Stimulated activated CD4-positive, alpha-beta T cell treated with anti-CD3 and anti-CD28 coated beads, TNF-alpha, amount 100 ng/mL, for 48 hours (primary cell): ENCODE measurements at places on chromosomes 2 and 18.

DNA sequence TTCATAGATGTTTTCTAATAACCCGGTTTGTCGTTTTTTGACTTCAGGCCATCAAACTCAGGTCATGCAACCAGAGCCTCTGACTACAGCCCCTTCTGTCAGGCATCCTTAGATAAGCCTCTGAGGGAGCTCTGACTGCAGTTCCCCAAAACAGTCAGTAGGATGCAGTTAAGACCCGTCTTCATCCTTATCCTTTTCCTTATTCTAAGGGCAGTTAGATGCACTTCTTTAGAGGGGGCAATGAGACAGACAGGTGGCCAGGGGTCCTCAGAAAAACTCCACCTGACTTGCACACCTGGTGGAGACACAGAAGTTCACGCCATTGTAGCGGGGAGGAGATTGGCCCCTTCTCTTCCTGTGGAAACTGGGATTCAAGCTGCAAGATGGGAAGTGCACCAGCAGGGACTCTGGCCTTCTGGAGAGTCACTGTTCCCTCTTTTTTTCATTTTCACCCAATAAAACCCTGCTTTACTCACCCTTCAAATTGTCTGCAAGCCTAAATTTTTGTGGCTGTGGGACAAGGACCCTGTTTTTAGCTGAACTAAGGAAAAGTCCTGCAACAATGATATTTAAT, 104.8 kb upstream of the TFPI start:
- DNase-seq = no peak

GRCh38 chr2:31138037-31138962, at the start of gene GALNT14:
Gene GALNT14, minus strand, starts transcription at chr2:31138440. Its CDS starts 354 bp downstream, at chr2:31138086.
- peak; percentile 38 for DNase-seq

DNA sequence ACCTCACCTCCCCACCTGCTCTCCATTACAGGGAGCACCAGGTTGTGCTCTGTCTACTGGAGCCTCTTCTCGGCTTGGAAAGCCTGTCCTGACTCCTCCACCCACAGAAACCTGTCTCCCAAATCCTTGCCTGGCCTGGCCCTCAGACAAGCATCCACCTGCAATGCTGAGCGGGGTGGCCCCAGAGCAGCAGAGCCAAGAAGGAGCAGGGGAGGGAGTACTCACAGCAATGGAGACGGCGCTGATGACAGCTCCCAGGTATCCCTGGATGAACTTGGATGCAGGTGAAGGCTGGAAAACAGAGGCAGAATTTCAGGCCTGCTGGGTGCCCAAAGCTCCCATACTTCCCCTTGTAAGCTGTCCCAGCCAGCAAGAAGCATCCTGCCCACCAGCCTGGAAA, 72.8 kb downstream of the SFXN5 start:
- no peak for DNase-seq

DNA sequence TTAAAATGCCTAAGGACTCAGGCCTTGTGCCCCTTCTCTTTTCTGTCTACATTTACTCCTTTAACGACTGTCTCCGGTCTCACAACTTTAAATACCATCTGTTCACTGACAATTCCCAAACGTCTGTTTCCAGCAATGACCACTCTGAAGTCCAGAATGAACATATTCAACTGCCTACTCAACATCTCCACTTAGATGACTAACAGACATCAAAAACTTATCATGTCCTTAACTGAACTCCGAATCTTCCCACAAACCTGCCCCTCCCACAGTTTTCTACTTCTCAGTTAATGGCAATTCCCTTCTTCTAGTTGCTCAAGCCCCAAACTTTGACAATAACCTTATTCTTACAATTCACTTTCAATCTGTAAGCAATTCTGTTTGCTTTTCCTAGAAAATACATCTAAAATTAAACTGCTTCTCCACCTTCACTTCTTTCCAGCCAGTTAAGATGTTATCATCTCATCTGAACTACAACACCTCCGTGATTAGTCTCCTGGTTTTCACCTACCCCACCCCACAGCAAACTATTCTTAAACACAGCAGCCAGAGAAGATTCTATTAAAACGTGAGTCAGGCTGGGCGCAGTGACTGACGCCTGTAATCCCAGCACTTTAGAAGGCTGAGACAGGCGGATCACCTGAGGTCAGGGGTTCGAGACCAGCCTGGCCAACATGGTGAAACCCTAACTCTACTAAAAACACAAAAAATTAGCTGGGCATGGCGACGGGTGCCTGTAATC, 2.8 kb downstream of the C1D start:
- no peak for DNase-seq

GRCh38 chr18:75694292-75694691, 266.8 kb upstream of the SMIM21 start:
- DNase-seq = no peak

DNA sequence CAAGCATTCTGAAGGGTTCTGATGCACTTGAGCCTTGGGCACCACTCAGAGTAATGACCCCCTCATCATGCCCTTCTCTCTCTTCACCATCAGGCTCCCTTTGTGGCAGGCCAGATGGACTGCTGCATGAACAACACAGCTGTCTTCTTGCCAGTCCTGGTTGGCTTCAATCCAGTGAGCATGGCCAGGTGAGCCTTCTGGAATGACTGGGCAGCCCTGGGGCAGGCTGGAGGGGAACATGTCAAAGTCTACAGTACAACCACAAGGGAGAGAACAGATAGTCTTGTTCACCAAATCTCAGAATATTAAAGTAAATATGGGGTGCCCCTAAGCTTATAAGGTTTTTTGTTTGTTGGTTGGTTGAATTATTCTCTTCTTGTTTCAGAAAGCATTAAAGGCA, 4.4 kb downstream of the GCKR start:
- no peak for DNase-seq

GRCh38 chr18:51150113-51150700, 47.3 kb downstream of the MEX3C start:
- DNase-seq = no peak

GRCh38 chr2:142834021-142834420, 43.4 kb upstream of the KYNU start:
- DNase-seq = no peak

GRCh38 chr18:69588301-69588700, 187.6 kb downstream of the DOK6 start:
- DNase-seq = no peak

GRCh38 chr18:44716697-44717163, 36.0 kb downstream of the SETBP1 start:
- DNase-seq = no peak

- DNase-seq = no peak
Observed at GRCh38 chr18:26040051-26040656, 50.3 kb downstream of the SS18 start.

DNA sequence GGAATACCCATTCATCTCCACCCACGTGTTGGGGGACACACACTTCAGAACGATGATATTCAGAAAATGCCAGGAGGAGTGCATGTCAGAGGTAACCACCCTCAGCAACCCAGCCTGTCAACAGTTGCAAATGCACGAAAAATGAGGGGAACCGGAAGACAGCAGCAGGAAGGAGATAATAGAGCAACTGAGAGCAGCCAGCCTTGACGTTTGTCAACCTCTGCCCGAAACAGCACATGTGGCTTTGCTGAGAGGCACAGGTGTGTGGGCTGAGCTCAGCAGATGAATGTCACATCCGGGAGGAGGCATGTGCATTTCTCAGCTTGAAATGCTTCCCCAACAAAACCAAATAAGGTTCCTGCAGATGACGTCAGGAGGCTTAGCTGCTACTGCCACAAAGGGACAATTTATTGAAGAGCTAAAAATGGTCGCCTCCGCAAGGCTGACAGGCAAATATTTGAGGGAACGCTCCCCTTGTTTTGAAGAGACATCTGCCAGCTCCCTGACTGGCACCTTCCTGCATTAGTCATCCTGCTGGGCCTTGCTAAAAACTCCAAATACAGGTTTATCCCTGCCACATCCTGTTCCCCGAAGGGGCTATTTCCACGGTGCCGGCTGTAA, 419.0 kb downstream of the NBAS start:
- DNase-seq = peak; percentile 78

GRCh38 chr2:165328272-165328671, 89.1 kb downstream of the SCN2A start:
- no peak for DNase-seq

GRCh38 chr2:2694746-2695145, 363.7 kb upstream of the MYT1L start:
- DNase-seq = no peak

GRCh38 chr2:20203521-20204225, 21.3 kb downstream of the SDC1 start:
- no peak for DNase-seq

DNA sequence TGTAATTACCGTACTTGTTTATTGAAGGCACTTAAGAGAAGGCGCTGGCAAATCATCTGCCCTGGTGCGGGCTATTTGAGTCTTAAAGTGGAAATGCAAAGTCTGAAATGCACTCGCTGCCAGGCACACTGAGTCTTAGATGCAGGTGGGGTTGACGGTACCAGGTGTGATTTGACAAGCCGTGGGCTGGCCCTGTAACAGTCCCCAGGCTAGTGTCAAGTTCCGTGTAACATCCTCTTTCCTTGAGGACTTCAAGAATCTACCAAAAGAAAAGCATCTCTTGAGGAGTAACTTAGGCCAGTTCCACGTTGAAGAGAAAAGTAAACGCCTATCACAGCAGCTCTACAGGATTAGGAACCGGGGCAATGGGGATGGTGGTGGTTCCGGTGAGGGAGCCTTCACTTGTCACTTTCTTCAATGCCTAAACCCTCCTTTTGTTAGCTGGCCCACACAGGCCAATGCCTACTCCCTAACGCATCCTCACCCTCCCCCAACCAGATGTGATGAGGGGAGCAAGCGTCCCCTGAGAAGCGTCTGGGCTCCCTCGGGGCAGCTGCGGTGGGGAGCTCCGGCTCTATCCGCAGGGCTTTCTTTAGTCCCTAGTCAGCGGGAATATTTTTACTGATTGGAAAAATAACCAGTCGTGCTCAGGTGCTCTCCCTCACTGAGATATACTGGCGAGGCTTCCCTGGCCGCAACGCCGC, 1.5 kb upstream of the UGP2 start:
- no peak for DNase-seq

DNA sequence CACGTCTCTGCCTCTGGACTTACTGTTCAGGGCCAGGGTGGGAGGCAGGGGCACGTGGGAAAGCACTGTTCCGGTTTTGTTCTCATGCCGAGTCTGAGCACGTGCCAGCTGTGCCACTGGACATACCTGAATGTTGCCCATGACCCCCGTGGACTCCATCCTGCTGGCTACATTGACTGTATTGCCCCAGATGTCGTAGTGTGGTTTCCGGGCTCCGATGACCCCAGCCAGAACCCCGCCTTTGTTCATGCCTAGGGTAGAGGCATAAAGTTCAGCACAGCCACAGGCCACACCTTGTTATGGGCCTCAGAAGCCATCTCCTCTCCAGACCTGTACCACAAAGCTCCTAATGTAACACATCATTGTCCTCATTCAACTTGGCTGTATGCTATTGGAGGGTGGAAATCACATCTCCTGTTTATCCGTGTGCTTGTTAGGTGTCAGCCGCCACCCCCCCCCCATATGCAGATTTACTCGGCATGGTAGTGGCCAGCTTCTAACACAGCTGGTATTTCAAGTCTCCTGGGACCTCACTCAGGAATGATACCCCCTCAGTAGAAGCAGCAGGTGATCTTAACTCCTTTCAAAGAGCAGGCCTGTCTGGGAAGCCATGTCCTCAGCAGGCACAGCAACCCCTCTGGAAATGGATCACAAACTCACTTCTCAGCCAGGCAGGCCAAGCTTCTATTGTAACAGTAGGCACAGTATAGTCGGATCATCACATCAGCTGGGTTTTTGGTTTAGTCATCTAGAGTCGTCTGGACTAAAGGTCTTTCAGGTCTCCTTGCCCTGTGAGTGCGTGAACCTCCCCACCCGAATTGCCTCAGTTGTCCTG, 27.6 kb downstream of the CENPO start:
- DNase-seq = no peak

DNA sequence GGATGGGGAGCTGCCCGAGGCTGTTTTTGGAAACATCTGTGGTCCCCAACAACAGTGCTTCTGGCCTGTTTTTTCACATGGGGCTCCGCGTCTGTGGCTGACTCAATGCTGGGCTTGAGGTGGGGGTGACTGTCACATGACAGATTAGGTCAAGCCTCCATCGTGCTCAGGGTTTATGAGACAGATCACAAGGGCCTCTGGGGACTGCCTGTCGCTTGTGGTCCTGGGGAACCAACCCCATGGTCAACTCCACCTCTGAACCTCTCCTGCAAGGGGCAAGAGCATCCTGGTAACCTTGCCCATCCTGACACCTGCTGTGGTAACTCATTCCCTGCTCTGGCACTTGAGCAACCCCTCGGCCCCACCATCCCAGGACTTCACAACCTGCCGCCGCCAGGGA, 47.6 kb upstream of the SH3RF3 start:
- DNase-seq = no peak

DNA sequence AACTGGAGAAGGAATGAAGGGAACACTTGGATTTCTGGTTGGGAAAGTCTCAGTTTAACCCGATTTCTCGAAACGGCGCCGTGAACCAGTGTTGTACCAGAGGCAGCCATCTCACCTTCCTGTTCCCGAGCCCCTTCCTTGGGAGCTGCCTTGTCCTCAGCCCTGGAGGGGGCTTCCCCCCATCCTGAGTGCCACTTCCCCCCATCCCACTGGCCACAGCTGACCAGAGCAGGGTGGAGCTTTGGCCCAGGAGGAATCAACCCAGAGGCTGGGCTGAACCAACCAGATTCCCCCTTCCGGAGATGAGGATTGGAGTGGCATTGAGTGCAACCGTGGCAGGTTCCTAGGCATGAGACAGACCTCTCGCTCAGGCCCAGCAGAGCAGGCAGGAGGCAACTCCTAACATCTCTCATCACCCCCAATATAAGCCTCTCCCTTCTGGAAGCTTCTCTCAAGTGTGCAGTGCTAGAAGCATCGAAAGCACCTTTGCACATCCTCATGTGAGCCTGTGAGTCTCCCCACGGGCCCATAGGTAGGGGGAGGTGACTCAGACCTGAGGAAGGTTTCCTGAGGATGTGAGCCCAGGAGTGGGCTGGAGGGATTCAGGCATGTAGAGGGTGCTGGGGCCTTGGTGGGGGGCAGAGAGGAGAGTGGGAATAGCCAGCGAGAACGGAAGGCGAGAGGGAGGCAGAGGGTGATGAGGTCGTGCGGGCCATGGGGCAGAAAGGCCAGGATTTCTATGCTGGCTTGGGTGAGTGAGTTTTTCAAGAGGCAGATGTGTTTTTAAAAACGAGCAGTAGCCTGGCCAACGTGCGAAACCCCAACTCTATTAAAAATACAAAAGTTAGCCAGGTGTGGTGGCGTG, 11.9 kb downstream of the NGEF start:
- DNase-seq = no peak

DNA sequence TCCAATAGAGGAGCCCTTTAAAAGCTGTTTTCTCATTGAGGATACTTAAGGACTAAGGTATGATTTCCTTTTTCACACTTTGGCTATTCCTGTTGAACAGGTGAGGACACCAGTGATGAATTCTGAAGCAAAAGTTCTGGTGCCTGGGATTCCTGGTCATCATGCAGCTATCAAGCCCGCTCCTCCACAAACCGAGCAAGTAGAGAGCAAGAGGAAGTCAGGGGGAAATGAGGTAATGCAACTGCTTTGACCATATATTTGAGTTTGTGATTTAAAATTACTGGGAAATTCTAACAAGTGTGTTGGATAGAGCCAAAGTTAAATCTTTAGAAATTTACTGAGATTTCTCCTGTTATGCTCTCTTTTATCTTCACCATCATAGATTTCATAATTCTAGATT, 33.0 kb downstream of the WDR43 start:
- no peak for DNase-seq

GRCh38 chr18:24199372-24199962, 60.6 kb downstream of the CABYR start:
- DNase-seq = no peak

GRCh38 chr2:121094101-121094500, 190.9 kb downstream of the TFCP2L1 start:
- DNase-seq = no peak

- peak; percentile 23 for DNase-seq
Observed at GRCh38 chr18:11995445-11996189, 14.3 kb downstream of the IMPA2 start.
